Right hindlimb (tissue), 1 donor: ENCODE measurements at places on chromosomes 6 and 20.

DNA sequence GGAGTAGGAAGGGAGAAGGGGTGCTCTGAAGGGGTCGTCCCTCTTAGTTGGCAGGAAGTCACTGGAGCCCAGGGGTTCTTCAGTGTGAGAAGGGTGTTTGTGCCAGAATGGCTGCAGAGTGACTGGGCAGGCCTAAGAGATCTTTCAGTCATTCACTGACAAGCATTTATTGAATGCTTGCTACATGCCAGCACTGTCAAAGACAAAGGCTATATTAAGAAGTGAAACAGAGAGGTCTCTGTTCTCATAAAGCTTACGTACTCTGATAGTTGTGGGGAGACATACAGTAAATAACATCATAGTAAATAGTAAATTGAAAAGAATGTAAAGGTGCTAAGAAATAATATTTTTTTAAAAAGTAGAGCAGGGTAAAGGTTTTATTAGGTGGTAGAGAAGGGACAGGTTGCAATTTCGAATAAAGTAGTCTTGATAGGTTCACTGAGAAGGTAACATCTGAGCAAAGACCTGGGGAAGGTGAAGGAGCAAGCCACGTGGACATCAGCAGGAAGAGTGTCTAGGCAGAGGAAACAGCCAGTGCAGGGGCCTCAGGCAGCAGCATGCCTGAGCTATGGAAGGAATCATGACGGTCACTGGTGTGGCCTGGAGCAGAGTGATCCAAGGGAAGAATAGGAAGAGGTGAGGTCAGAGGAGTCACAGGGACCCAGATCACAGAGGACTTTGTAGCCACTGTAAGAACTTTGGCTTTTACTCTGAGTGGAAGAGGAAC lies 36.3 kb upstream of the RNF8 start:
- DNase-seq = no peak

DNA sequence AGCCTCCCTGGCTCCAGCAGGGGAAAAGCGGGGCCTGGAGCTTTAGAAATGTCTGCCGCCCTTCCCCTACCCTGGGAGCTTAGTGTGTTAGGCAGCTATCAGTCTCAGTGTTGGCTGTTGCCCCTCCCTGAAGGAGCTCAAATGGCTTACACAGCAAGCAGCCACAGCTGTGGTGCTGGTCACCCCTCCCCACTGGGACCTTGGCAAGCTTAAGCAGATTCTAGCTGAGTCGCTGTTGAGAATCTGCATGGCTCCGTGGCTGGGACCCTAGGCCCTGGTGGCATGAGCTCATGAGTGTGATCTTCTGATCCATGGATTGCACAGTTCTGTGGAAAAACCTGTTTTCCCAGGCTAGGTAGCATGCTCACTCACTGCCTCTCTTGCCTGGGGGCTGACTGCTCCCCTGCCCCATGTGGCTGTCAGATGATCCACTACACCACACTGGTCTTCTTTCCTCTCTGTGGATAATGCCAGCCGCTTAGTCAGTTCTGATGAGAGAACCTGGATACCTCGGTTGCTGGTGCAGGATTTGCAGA lies 714.0 kb downstream of the MAFB start:
- DNase-seq = no peak

DNA sequence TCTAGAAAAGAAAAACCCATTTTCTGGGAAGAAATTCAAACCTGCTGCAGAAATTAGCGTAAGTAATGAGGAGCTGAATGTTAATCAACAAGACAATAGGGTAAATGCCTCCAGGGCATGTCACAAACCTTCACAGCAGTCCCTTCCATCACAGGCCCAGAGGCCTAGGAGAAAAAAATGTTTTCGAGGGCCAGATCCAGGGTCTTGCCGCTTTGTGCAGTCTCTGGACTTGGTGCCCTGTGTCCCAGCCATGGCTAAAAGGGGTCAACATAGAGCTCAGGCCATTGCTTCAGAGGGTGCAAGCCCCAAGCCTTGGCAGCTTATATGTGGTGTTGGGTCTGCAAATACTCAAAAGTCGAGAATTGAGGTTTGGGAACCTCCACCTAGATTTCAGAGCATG lies 99.8 kb downstream of the STXBP5 start:
- no peak for DNase-seq

DNA sequence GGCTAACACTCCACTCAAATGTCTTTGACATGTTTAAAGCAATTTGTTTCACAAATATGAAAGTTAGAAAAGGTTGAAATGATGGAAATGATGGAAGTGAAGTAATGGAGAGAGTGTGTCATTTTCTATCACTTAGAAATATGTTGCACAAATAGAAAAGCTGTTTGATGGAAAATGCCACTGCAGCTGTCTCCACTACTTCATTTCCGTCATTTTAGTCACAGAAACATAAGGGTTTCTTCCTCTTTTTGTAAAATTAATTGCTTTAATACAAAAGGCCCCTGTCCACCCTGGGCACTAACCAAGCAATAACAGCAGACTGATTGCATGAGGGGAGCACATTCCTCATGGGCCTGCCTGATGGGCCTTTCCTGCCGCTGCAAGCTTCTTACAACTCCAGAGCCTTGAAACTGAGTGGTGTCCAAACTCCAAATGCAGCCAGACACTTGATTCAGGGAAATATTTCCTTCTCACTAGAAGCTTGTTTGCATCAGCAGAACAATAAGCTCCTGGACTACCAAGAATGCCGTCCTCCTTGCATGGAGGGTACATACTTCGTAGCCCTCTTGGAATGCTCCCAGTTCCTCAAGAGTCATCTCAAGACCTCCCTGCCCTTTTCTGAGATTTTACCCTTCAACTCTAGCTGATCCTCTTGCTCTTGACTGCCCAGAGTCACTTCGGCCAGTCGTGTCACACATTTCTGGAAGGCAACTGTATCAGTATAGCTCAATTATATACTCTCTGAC lies 36.1 kb downstream of the F13A1 start:
- DNase-seq = no peak

- no peak for DNase-seq
Measured at GRCh38 chr20:3276680-3277015, 37.7 kb upstream of the SLC4A11 start.

DNA sequence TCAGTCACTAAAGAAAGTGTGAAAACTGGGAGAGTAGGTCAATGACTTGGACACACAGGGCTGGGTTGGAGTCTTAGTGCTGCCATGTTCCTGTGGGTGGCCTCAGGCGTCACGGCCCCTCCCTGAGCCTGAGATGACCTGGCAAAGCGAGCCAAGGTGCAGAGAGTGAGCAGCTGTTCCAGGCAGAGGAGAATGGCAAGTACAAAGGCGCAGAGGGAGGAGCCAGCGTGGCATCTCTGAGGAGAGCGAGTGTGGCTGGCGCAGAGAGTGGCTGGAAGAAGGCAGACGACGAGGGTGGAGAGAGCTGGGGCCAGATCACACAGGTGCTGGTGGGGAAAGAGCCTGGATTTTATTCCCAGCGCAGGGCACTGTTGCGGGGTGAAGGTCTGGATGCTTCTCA lies 20.6 kb upstream of the CHMP4B start:
- DNase-seq = no peak

DNA sequence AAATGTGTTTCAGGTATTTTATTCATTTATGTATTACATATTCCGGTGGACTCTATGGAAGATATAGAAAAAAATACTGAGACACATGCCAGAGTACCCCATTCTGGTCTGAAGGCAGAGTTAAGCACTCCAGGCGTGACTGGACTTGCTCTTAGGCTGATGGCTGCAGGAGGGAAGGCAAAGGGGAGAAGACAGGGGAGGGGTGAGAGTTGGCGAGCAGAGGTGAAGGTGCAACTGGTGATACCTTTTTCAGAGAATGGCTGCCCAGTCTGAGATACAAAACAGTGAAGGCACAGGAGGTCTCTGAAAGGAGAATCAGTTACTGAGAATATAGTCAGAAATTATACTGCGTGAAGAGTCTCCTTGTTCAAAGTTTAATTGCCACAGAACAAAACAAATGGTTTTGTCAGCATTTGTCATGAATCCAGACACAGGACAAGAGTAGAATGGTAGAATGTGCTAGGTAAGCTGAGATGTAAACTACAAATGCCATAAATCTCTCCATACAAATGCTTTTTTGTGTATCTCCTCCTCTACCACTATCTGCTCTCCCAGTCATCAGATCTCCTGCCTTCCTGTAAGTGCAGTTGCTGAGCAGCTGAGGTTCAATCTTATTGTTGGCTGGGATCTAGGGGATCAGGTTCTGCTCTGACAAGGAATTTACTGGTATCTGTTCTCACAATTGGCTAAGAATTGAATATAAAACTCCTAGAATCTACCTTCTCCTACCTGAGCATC lies 104.2 kb upstream of the DST start:
- DNase-seq = no peak
